DMS79 (cell line): ENCODE measurements at places on chromosomes 12 and 14.

- DNase-seq: no peak
Observed at GRCh38 chr14:66568220-66568619, 60.3 kb downstream of the GPHN start.

DNA sequence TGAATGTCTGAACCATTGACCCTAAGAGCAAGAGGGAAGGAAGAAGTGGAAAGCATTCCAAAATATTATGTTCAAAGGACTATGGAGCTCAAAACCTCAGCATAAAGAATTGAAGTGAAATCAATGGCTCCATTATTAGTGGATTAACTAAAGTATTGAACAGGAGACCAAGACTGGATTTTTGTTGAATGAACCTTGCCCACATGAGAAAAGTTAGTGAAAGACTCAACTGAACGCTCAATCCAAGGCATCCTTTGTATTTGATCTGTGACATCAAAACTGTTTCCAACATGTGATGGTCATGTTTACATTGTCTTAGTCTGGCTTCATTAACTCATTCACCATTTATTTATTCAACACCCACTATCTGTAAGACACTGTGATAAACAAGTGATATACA is 161.0 kb downstream of the CNTN1 start:
- no peak for DNase-seq

GRCh38 chr12:19530637-19531023 is 91.3 kb downstream of the AEBP2 start:
- no peak for DNase-seq

DNA sequence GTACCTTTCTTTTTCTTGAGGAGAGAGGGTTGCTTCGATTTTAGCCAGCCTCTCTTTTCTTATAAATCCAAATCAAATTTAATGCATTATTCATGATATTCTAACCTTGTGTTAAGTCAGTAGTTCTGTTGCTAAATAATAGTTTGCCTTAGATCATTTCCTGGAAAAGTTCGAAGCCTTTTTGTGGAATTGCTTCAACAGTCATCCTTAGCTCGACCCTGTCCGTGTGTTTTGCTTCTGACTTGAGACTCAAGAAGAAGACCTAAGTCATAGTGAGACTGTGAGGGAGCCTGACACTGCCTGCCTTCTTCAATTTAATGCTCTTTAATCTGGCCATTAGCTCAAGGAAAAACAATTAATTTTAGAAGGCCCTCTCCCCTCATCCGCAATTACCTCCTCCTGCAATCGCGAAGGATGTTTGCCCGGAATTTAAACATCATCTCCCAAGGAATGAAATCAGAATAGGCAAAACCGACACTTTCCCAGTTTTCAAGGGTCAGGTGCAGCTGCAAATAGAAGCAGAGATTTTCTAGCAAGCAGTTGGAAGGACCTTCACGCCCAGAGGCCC is 453 bp upstream of the SLC4A8 start:
- DNase-seq: no peak

GRCh38 chr12:66405395-66405794 is 103.1 kb downstream of the HELB start:
- no peak for DNase-seq

DNA sequence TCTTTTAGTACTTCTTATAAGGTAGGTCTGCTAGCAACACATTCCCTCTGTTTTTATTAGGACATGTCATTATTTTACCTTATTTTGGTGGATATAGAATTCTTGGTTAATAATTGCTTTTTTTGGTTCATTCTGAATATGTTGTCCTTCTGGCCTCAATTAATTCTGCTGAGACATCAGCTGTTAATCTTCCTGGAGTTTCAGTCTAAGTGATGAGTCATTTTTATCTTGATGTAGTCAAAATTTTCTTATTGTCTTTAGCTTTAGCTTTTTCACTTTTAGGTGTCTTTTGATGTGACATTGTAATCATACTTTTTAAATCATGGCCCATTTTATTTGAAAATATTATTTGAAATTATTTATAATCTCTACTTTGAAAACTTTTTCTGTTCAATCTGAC is 104.9 kb upstream of the PMCH start:
- no peak for DNase-seq

DNA sequence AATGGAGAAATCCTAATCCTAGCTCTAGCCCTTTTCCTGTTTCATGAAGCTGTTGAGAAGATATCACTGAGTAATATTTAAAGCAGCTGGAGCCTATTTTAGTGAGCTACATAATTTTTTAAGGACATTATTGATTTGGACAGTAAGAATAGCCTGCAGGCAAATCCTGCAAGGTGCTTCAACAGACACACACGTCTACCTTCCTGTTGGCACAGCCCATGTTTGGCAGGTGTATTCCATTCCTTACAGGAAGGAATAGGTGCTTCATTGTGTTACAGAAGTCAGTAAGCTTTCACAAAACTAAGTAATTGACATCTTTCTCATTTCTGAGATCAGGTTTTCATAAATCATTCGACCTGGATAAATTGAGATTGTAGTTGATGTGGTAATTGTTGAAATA is 50.6 kb downstream of the FOXA1 start:
- DNase-seq: peak; percentile 6

DNA sequence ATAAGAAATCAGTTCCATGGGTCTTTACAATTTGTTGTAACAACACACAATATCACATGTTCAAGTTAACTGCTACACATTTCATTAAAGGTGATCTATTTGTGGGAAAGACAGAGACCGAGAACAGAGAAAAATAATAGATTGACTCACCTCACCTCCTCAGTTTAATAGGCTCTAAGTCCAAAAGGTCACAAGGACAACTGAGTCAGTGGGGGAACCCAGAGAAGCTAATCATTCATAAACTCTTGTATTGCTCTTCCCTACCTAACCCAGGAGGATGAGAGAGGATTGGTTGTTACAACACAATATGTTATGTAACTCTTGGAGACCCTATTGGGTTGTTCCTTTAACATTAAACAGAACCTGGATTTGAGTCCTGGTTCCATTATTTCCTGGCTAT is 72.2 kb upstream of the CRY1 start:
- no peak for DNase-seq

GRCh38 chr14:104863923-104864266 is 1.2 kb upstream of the CEP170B start:
- no peak for DNase-seq

GRCh38 chr12:46839964-46840363 is 14.2 kb upstream of the SLC38A4 start:
- DNase-seq: no peak

DNA sequence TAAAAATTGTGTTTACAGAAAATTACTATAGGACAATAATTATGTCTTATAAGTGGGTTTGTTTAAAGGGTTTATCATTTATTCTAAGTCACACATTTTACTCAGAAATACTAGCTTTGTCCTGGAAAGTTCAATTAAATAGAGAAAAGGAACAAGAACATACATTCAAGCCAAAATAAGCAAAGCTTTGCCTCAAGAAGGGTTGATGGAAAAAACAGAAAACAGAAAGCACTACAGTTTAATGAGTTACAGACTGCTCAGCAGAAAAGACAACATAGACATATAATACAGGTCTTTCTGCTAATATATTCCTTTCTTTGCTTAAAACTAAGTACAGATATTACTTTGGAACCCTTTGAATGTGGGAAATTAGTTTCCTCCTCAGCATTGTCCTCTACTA is 703.0 kb upstream of the LRFN5 start:
- DNase-seq: no peak

DNA sequence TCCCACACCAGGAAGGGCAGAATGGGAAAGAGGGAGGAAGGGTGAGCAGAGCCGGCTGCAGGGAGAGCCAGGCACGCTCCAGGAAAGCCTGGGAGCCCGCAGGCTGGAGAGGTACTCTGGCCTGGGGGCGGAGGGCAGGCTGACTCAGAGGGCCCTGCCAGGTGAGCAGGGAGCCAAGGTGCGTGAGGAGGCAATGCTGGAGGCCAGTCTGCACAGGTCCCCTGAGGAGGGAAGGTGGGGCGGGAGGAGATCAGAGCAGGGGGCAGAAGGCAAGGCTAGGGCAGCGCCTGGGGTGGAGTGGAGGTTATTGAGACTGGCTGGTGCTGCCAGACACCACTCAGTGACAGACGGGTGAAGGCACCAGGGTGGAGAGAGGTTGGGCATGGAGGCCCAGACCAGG is 385.0 kb downstream of the BCL11B start:
- no peak for DNase-seq

DNA sequence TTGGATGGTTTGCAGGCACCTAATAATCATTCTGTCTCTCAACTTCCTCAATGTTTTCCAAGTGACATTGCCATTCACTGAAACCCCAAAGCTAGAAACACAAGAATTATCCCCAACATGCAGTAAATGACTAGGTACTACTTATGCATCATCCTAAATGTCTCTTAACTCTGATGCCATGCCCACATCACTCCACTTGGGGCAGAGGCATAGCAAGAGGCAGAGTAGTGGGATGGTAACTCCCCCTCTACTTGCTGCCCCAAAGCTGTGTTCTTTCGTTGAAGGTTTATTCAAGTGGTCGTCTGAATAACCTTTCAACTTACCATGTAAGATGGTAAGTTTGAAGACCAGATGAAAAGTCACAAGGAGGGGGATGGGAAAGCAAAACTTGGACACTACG is 77.9 kb upstream of the SOX5 start:
- DNase-seq: no peak

DNA sequence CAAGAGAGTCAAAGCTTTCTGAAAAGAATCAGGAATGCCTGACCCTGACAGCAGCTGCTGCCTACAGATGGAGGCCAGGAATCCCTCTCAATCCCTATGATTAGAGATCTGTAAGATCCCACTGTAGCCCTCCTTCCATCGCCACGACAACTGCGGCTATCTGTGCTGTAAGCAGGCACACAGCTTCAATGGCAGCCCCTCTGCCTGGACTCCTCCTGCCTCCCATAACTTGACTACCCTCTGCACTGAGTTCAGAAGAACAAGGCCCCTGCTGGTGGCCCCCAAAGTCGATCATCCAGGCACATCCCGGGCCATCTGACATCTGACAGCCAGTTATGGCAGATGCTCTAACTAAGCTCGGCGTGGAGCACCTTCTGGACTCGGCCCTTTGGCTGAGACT is 2.9 kb downstream of the CLMN start:
- DNase-seq: no peak

DNA sequence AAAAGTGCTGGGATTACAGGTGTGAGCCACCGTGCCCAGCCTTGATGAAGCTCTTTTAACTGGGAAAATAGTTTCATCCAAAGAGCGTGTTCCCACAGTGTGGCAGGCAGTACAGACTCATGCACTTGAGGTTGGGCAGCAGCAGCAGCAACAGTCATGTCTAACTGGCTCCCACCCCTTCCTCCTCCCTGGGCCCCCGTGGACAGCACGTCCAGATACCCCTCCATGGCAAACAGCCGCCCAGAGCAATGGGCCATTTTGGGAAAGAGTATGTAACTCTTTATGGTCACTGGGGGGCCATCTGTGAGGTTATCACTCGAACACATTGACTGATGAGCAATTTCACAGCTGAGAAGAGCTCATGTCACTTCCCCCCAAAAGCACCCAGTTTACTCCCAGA is 279.1 kb upstream of the NOS1 start:
- DNase-seq: no peak

GRCh38 chr12:34350092-34351041 is 328.1 kb downstream of the ALG10 start:
- no peak for DNase-seq

GRCh38 chr14:54443981-54444380 is 2.8 kb upstream of the CNIH1 start:
- no peak for DNase-seq

GRCh38 chr14:35285168-35286002 is 6.8 kb upstream of the PSMA6 start:
- no peak for DNase-seq

DNA sequence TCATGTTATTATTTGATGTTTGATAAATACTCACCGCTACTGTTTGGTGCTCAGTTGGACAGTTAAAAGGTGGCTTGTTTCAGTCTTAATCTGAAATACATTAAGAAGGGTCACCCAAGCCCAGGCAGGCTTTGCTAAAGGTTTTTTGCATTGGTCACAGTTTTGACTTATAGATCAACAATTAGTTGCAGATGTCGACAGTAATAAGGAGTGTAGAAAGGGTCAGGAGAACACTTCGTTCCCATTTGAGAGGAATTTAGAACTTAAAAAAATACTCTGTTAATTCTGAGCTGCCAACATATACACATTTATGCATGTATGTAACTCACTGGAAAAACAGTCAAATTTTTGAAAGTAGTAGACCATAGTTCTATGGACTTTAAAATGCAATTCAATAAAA is 130.3 kb downstream of the TMEM30B start:
- no peak for DNase-seq

DNA sequence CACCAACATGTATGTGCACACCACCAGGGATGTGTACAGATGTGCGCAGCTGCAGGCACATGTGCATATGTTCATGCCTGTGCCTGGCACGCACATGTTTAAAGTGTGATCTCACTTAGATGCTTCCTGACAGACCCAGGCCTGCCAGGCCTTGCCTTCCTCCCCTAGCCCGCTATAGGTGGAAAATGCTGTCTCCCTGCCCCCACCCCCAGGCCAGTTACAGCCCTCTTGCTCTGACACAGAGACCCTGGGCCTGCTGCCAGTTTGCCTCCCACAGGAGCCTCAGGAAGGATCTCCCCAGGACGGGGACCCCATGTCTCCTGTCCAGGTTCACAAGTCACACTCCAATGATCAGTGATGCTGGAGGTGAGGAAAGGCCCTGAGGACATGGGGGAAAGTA is 21.6 kb downstream of the FIGNL2 start:
- DNase-seq: no peak

DNA sequence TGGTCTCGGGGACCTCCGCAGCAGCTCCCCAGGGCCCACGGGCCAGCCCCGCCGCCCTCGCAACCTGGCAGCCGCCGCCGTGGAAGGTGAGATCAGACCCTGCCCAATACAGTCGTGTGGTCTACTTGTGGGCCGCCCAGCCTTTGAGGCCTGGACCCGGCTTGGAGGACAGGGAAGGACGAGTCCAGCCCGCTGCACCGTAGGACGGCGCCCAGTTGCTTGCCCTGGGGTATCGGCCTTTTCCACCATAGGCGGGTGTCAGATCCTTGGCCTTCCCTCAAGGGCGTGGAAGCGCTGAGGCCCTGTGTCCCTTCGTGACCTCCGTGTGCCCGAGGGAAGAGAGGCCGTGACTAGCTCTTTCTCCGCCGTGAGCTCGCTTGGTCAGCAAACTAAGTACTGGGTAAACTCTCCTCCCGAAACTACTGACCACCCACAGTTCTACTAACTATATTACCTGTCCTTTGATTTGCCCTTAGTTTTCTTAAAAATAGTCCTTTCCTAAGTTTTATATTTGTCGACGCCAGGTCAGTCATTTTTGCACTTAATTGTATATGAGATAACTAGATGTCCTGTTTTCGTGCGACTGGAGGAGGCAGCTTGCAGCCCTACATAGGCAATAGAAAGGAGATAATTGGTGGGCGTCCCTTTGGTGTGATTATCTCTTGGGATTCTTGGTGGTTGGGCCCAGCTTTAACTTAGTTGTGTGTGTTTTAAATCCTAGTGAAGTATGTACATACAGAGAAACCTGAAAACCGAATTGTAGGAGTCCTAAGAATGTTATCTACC is 757 bp downstream of the SLC25A3 start:
- DNase-seq: no peak

DNA sequence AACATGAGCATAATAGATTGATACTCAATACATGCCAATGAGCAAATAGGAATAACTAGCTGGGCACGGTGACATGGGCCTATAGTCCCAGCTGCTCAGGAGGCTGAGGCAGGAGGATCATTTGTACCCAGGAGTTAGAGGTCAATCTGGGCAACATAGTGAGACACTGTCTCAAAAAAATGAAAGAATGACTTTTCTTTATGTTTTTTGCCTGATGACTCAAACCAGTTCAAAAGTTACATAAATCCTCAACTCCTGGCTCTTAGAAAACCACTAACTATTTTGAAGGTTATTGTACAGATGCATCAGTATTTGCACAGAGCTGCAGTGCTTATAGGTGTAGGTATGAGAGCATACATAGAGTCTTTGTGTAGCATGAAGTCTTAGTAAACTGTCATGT is 219.2 kb upstream of the RGS6 start:
- no peak for DNase-seq
